ENCODE measurements at places on chromosomes 12 and 14.

GRCh38 chr12:4440187-4440941 lies 5.3 kb downstream of the FGF6 start:
- DNase-seq, result no peak

DNA sequence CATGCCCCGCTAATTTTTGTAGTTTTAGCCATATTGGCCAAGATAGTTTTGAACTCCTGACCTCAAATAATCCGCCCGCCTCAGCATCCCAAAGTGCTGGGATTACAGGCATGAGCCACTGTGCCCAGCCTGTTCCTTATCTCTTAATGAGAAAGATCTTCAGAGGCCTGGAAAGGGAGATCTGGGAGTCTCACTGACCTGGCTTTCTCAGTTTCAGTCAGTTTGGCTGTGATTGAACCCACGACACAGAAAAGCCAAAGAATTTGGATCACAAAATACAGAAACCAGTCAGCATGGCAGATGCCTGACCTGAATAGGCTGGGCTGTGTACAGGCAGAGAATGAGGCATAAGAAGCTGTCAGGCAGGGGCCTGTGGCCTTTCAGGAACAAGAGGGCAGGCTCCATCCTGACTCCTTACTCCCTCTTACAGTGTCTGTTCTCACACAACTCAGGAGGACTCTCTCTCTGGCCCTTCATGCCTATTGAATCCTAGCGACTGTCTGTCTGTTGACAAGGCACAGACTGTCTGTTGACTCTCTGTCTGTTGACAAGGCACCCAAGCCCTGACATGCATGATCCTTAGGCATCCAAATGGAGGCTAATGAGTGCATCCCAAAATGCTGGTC lies 366.5 kb upstream of the CCDC196 start:
- DNase-seq, result no peak

DNA sequence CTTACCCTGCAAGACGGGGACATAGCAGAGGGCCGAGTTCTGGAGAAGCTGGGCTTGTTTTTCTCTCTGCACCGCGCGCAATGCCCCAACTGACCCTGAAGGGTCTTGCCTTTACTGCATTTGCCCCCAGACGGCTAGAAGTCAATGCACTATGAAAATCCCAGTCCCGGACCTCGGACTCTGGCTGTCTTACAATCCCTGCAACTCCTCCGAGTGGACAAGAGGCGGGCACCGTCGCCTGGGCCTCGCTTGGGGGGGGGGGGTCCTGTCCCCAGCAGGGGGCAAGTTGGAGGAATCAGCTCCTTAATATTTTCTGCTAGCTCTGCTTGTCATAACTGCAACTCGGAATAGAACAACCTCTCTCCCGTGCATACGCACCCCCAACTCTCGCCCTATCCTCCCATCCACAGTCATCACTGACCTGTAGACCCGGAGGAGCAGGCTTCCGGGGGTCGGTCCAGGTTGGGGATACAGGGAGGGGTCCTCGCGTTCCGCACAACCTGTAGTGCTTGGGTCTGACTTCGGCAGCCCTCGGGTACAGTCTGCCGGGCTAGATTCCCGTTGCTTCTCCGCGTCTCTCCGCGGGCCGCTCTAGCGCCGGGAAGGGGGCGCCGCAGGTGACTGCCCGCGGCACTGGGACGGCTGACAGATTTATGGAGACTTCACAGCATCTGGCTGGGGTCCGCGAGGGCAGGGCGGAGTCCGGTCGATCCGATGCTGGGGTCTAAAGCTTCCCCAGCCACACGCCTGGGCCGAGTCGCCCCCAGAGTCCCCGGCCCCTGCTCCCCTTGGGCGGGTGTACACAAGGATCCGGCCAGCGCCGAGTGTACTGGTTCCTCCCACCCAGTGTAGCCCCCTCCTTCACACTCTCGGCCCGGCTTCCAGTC lies 3.3 kb upstream of the PAX9 start:
- DNase-seq, result no peak

GRCh38 chr12:69105101-69105962 lies 134.0 kb upstream of the CPSF6 start:
- no peak for DNase-seq

- DNase-seq, result no peak
Observed at GRCh38 chr14:97777622-97778355, 980.6 kb downstream of the VRK1 start.

- no peak for DNase-seq
Observed at GRCh38 chr12:75322464-75322863, 7.7 kb downstream of the CAPS2 start.

DNA sequence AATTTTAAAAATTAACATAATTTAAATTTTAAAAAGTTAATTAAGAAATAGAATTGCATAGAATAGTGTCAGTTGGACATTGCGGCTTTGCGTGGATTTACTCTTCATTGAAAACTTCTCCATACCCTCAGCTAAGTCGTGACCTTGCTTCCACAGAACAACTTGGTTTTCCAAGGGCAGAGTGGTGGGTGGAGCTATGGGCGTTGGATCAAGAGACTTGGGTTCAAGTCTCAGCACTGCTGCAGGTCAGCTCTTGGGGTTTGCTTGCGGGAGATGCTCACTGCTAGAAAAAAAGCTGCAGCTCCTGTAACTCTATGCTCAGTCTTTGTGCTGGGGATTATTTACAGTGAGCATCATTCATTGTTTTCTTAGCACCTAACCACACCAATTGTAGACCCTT lies 133.7 kb downstream of the PRIMA1 start:
- DNase-seq, result no peak

DNA sequence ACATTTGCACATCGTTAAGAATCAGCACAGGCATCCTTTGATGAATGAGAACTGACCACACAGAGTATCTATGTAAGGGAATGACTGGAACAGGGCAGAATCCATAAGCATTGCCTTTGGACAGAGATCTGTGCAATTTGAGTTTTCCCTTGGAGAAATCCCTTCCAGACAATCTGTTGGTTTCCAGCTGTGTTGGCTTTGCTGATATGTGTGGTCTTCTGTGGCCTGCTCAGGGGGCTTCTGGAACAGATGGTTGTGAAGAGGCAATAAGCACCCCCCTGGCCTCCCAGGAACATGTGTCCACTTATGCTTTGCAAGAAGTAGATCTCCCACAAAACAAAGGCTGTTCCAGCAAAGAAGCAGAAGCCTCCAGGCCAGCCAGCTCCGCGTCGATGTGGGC lies 111.4 kb upstream of the TMEM132C start:
- no peak for DNase-seq

GRCh38 chr12:94318181-94318580 lies 141.5 kb downstream of the CEP83 start:
- DNase-seq, result no peak

GRCh38 chr12:11785712-11786111 lies 136.2 kb downstream of the ETV6 start:
- DNase-seq, result no peak

GRCh38 chr14:32202491-32202997 lies 525 bp downstream of the RNU6-8 start:
- no peak for DNase-seq

GRCh38 chr12:30926243-30927221 lies at the start of gene TSPAN11:
Gene TSPAN11, plus strand, starts transcription at chr12:30926748. Its CDS starts 27,244 bp downstream, at chr12:30953992.
- DNase-seq, result no peak

GRCh38 chr14:48275301-48275700 lies 599.9 kb upstream of the MDGA2 start:
- no peak for DNase-seq

- no peak for DNase-seq
Observed at GRCh38 chr14:100638211-100638855, 51.1 kb upstream of the BEGAIN start.

- DNase-seq, result no peak
Observed at GRCh38 chr12:120666571-120667390, 20.2 kb upstream of the MLEC start.

DNA sequence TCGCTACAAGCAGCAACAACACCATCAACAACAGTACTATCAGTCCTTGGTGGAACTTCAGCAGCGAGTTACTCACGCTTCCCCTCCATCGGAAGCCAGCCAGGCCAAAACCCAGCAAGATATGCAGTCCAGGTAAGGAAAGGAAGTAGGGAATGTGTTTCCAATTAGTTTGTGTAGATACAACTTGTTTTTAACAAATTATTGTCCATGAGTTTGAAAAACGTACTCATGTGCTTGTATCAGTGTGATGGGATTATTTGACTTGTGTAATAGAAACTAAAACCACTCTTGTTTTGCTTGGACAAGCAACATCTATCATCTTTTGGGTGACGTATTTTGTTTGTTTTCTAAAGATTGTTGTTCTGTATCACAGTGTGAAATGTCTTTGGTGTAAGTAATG lies 137.9 kb downstream of the NAV3 start:
- DNase-seq, result no peak

- no peak for DNase-seq
Observed at GRCh38 chr12:71980538-71980937, 41.9 kb downstream of the TPH2 start.

- no peak for DNase-seq
Observed at GRCh38 chr12:105427883-105428282, 97.4 kb downstream of the C12orf75 start.

DNA sequence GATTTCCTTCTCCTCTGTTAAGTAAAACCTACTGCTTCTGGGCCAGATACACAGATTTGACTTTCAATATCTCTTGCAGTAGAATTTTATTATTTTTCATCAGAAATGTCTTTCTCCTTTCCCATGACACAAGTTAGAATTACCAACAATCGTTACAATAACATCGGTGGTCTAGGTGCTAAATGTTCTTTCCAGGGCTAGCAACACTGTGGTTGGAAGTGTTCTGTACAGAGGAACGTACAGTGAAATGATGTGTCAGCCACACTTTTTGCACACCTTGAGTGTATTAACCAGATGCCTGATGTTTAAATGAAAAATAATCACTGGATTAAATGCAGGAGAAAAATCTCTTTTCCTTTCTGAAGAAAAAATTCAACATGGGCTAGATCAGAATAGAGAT lies 27.7 kb upstream of the KLRD1 start:
- no peak for DNase-seq

GRCh38 chr14:25042362-25043299 lies 7.3 kb downstream of the STXBP6 start:
- no peak for DNase-seq

GRCh38 chr14:83470466-83470865 lies 1936.8 kb upstream of the SEL1L start:
- DNase-seq, result no peak

- no peak for DNase-seq
Observed at GRCh38 chr14:60514378-60514740, 5.4 kb downstream of the SIX6 start.

DNA sequence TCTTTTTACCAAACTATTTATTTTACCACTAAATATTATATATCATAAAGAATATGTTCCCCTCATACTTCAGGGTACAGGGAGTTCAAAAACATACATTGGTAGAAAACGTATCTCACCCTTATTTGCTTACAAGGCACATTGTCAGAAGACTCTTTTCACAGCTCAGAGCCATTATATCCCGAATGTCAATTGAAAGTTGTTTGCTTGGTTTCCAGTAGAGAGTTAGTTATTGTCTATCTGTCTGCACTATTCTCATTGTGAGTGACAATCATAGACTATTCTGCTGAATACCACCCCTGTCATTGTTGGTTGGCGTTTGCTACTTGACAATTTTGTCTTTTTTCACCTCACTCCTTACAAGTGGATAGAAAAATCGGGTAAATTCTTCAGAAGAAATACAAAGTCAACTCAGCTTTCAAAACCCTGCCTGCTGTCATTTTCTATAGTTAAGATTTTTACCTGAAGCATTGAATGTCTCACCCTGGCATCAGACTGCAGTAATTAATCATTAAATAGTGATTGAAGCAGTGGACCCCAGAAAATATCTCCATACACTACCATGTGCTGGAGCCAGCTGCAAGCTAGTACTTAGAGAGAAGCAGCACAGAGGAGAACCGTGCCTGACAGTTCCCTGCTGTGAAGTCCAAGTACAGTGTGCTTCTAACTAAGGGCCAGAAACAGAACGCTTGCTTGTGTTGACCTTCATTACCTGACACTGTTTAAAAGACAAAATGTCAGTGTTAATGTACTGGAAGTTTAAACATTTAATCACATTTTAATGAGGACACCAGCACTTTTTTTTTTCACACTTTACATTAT lies 510.6 kb downstream of the RERGL start:
- no peak for DNase-seq

- DNase-seq, result peak; percentile 77
Observed at GRCh38 chr12:510071-510825, 50.5 kb downstream of the B4GALNT3 start.

DNA sequence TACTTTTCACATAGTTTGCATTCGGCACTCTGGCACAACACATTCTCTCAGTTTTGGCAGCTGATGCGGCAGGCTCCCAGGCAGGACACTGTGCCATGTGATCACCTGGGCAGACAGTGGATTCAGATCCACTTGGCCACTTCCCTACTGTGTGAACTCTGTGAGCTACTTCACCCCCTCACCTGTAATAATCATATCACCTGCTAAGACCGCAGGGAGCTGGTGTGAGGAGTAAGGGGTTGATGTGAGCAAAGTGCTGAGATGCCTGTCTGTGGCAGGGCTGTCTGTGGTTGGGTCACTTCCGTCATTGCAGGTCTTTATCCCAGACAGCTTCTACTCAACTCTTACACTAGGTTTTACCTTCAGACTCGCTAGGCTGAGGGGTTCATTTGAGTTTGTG lies 50.4 kb upstream of the AMN start:
- DNase-seq, result no peak
